ENCODE measurements at places on chromosomes 6 and 20. TPM values are rescaled to one million over a fixed set of nuclear protein-coding genes. Genes with fewer than 3 reads are reported as not detected.

NKX2-4 gene
- total RNA-seq = not detected

BCAS1 gene
- total RNA-seq = 3.7 TPM

IL20RA gene
- total RNA-seq = 70.4 TPM

KCNK5 gene
- 110 TPM for total RNA-seq

RIPOR2 gene
- 5.2 TPM for total RNA-seq

SCGN gene
- not detected for total RNA-seq

SLC17A1 gene
- not detected for total RNA-seq

PNLDC1 gene
- total RNA-seq = 1.5 TPM

All from lower leg skin (tissue), 4 donors.